ENCODE measurements at places on chromosomes 6 and 20. TPM values are rescaled to one million over a fixed set of nuclear protein-coding genes. Genes with fewer than 3 reads are reported as not detected.

Gene SPATA2
- 6.0 TPM for total RNA-seq

Gene LAMA2
- total RNA-seq = 244 TPM

- H3K27ac ChIP-seq = peak overlapping the region; percentile 95
- H3K27me3 ChIP-seq = no peaks in the 10 kb centered on the region
- peak overlapping the region; percentile 82 for H3K4me3 ChIP-seq
Measured at GRCh38 chr6:84762220-84763002, 2.0 kb downstream of the TBX18 start.

DNA sequence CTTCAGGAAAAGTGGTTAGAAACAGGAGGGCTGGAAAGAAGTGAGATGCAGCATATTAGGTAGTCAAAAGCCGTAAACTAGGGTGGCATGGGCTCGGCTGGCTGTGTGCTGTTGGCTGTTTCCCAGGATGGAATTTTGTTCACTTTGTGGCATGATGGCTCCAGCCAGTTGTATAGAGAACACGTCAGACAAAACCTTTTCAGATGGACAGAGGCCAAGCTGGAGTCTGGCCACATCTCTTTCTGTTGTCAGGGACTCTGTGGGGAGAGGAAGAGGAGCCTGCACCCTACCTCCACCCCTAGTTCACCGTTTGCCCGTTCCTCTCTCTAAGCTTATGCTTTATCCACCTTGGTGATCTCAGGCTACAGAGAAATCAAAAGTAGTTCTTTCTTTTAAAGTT lies 22.0 kb downstream of the C6orf89 start:
- H3K4me3 ChIP-seq = no peak overlapping the region
- peaks cover 50% of the 10 kb centered on the region for H3K36me3 ChIP-seq
- H3K4me1 ChIP-seq = peaks cover 10% of the 10 kb centered on the region
- H3K27ac ChIP-seq = peak overlapping the region; percentile 45
- no peaks in the 10 kb centered on the region for H3K27me3 ChIP-seq

- no peak for DNase-seq
- no peaks in the 10 kb centered on the region for H3K27me3 ChIP-seq
- H3K4me3 ChIP-seq = no peak overlapping the region
- H3K4me1 ChIP-seq = no peaks in the 10 kb centered on the region
Measured at GRCh38 chr6:158941246-158941645, 58.8 kb downstream of the RSPH3 start.

DNA sequence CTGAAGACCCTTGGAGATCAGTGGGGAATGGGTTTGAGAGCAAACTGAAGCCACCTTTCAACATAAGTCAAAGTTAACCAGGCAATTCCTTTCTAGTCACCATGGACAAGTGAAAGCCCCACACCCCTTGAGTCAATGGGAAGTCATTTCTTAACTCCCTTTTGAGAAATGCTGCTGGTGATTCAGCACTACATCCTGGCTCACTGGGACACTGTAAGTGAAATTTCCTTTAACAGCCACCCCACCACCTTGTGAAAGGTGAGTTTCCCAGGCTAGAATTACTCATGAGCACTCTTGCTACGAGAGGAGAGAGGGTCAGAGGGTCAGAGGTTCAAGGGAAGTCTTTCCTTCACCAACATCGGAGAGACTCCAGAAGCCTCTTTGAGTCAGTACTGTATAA lies 93.3 kb upstream of the MARCKS start:
- H3K4me1 ChIP-seq = no peaks in the 10 kb centered on the region
- no peaks in the 10 kb centered on the region for H3K36me3 ChIP-seq
- H3K27me3 ChIP-seq = no peaks in the 10 kb centered on the region
- DNase-seq = no peak
- no peak overlapping the region for H3K27ac ChIP-seq

DNA sequence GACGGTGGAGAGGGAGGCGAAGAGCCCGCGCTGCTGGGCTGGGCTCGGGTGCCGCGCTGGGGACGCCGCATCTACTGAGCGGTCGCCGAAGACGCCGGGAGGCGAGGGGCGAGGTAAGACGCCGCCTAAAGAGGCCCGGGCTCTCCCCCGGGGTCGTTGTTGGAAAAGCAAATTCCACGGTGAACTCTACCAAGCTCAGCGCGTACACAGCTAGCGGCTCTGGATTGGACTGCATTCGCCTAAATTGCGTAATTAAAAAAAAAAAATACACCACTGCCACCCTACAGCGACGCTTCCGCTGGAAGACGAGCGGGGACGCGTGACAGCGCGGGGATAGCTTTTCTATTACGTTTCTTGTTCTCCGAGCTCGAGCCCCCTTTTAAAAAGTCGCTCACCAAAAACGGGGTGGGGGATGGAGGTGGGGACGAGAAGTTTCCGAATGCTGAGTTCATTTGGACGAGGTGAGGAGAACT lies 92.0 kb upstream of the PRDM1 start:
- no peak for DNase-seq
- no peaks in the 10 kb centered on the region for H3K27me3 ChIP-seq
- peak overlapping the region; percentile 68 for H3K4me3 ChIP-seq
- H3K4me1 ChIP-seq = peaks cover 37% of the 10 kb centered on the region
- peak overlapping the region; percentile 10 for H3K27ac ChIP-seq

DNA sequence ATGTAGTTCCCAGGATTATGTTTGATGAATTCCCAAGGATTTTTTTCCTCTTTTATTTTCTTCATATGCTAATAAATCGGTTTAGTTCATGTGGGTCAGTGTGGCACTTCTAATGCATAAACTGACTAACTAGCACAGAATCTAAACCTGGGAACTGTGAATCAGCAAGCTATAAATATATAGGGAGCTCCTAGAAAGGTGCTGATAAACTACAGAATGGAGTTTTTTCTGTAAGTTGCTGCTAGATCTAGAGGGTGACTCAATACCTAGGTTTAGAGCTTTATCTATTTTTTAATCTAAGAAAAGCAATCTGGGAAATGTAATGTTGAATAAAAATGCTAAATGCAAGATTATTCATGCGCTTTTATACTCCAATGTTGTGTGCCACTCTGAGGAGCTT lies 118.8 kb upstream of the PTCHD4 start:
- H3K27ac ChIP-seq = no peak overlapping the region
- no peaks in the 10 kb centered on the region for H3K4me1 ChIP-seq
- H3K4me3 ChIP-seq = no peak overlapping the region
- H3K27me3 ChIP-seq = no peaks in the 10 kb centered on the region
- no peak for DNase-seq
- no peaks in the 10 kb centered on the region for H3K36me3 ChIP-seq

Gene DNAH8
- 0.22 TPM for total RNA-seq

- H3K36me3 ChIP-seq = no peaks in the 10 kb centered on the region
- H3K4me3 ChIP-seq = no peak overlapping the region
- no peaks in the 10 kb centered on the region for H3K27me3 ChIP-seq
- H3K27ac ChIP-seq = no peak overlapping the region
- DNase-seq = no peak
Measured at GRCh38 chr6:54935739-54936138, 89.2 kb downstream of the FAM83B start.

- H3K36me3 ChIP-seq = no peaks in the 10 kb centered on the region
- no peak overlapping the region for H3K27ac ChIP-seq
- no peak for DNase-seq
- no peak overlapping the region for H3K4me3 ChIP-seq
- no peaks in the 10 kb centered on the region for H3K4me1 ChIP-seq
Measured at GRCh38 chr6:12973386-12973785, 256.8 kb downstream of the PHACTR1 start.

DNA sequence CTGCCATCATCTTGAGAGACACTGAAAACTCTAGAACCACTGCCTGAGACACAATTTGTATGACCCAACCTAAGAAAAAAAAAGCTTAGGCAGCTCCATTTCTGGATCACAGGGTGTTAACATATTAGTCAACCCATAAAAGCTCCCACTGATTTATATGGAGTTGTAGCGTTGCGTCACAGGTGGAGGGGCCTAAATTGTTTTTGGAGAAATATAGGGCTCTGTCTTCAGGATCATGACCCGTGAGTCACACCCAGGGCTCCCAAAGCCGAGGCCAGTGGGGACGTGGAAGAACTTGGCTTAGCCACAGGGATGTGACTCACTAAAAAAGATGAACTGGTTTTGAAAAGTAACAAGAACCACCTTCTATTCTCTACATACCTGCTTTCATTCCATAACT lies 116.5 kb upstream of the BMP2 start:
- H3K27me3 ChIP-seq = no peaks in the 10 kb centered on the region
- peak; percentile 36 for DNase-seq
- no peaks in the 10 kb centered on the region for H3K4me1 ChIP-seq
- H3K27ac ChIP-seq = no peak overlapping the region
- H3K4me3 ChIP-seq = no peak overlapping the region
- H3K36me3 ChIP-seq = no peaks in the 10 kb centered on the region

- no peak overlapping the region for H3K27ac ChIP-seq
- no peaks in the 10 kb centered on the region for H3K27me3 ChIP-seq
- no peaks in the 10 kb centered on the region for H3K36me3 ChIP-seq
- H3K4me3 ChIP-seq = no peak overlapping the region
- DNase-seq = no peak
Measured at GRCh38 chr20:617934-618690, 8.0 kb upstream of the TCF15 start.

GRCh38 chr6:54646951-54647664 lies 199.5 kb upstream of the FAM83B start:
- no peaks in the 10 kb centered on the region for H3K36me3 ChIP-seq
- H3K4me1 ChIP-seq = peaks cover 22% of the 10 kb centered on the region
- no peak for DNase-seq
- H3K27me3 ChIP-seq = no peaks in the 10 kb centered on the region
- H3K4me3 ChIP-seq = no peak overlapping the region

DNA sequence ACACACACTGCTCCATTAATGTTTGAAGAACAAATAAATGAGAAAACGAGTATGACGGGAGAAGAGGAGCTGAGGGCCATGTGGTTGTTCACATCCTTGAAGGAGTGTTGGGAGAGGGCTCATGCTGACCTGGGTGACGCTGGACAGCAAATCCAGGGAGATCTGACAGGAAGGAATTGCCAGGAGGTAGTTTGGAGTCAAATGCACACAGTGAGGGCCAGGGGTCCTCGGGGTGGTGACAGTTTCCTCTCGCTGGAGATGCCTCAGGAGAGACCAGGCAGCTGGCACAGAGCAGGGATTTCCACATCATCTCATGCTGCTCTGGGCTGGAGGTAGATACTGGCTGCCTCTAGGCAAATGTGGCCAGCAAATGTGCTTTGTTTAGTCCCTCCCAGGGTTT lies 2.0 kb upstream of the TMEM181 start:
- no peak overlapping the region for H3K4me3 ChIP-seq
- H3K27me3 ChIP-seq = peaks cover 8% of the 10 kb centered on the region
- no peak for DNase-seq
- no peaks in the 10 kb centered on the region for H3K36me3 ChIP-seq
- peaks cover 10% of the 10 kb centered on the region for H3K4me1 ChIP-seq

Gene TMEM170B
- 7.9 TPM for total RNA-seq

DNA sequence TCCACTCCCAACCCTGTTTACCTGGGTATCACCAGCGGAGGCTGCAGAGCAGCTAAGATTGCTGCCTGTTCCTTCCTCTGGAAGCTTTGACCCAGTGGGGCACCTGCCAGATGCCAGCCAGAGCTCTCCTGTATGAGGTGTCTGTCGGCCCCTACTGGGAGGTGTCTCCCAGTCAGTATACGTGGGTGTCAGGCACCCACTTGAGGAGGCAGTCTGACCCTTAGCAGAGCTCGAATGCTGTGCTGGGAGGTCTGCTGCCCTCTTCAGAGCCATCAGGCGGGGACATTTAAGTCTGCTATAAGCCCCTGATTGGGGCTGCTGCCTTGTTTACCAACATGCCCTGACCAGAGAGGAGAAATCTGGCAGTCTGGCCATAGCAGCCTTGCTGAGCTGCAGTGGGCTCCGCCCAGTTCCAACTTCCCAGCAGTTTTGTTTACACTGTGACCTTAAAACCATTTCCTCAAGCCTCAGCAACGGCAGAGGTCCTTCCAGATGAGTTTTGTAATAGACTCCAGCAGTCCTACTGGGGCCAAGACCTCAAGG lies 2.8 kb downstream of the RAET1E start:
- H3K27me3 ChIP-seq = no peaks in the 10 kb centered on the region
- peak overlapping the region; percentile 89 for H3K27ac ChIP-seq
- peaks cover 20% of the 10 kb centered on the region for H3K4me1 ChIP-seq
- H3K4me3 ChIP-seq = no peak overlapping the region
- no peaks in the 10 kb centered on the region for H3K36me3 ChIP-seq

Gene PI3
- total RNA-seq = not detected

GRCh38 chr6:15491986-15492269 lies 170.9 kb downstream of the DTNBP1 start:
- no peak overlapping the region for H3K27ac ChIP-seq
- H3K4me3 ChIP-seq = no peak overlapping the region
- peaks cover 31% of the 10 kb centered on the region for H3K36me3 ChIP-seq
- H3K27me3 ChIP-seq = no peaks in the 10 kb centered on the region

DNA sequence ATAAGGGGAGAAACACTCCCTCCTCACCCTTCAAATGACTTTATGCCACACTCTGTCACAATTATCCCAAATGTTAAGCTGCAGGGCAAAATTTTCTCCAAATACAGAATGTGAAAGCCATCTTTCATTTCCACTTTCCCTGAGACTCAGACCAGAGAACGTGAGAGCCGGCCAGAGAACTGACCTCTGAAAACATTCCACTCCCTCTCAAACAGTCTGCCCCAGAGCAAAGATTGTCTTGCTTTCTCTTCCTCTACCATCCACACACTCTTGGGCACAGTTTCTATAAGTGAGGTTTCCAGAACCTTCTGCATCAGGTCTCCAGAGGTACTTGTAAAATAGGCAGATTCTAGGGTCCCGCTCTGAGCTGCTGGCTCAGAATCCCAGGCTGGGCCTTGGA lies 278.1 kb downstream of the FRK start:
- no peak for DNase-seq
- no peak overlapping the region for H3K4me3 ChIP-seq
- no peak overlapping the region for H3K27ac ChIP-seq
- H3K4me1 ChIP-seq = no peaks in the 10 kb centered on the region
- H3K27me3 ChIP-seq = no peaks in the 10 kb centered on the region

DNA sequence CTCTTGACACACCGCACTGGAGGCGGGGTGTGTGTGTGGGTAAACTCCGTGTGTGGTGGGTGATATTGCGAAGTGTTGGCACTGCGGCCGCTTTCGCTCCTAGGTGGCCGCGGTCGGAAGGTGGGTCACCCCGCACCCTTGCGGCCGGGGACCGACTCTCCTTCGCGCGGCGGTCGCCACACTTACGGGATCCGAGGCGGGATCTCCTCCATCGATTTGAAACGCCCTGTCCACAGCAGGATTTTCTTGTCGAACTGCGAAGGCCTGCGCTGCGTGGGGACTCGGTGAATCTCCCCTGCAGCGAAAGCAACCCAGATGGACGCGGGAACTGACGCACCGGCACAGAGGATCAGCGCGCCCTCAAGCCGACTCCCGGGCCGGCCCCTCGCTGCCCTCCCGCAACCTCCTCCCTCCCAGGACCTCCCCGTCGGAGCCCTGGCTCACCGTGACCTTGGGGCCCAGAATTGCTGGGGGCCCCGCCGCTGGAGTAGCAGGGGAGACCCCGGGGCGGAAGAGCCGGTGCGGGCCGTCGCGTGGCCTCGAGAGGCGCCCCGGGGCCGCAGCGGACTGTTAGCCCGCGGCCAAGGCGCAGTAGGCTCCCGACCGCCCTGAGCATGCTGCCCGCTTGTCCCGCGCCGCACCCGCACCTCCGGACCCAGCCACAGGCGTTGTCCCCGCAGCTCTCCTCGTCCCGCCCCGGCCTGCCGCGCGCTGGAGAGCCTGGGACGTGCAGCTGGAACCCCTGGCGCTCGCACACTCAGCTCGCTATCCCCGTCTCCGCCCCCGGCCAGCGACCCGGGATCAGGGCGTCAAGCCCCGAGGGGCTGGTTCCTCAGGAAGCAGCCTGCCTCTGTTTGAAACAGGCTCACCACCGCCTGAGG lies at the start of gene FAM162B:
FAM162B (minus strand) TSS at position 759 of the 881 bp plus-strand sequence; CDS start at position 616, 143 bp downstream.
- peaks cover 22% of the 10 kb centered on the region for H3K27me3 ChIP-seq
- H3K4me1 ChIP-seq = no peaks in the 10 kb centered on the region
- no peaks in the 10 kb centered on the region for H3K36me3 ChIP-seq
- peak; percentile 42 for DNase-seq
- H3K27ac ChIP-seq = no peak within 1 kb of the TSS

GRCh38 chr20:3815703-3816315 lies 4.5 kb upstream of the AP5S1 start:
- H3K36me3 ChIP-seq = no peaks in the 10 kb centered on the region
- no peak overlapping the region for H3K4me3 ChIP-seq
- H3K27ac ChIP-seq = no peak overlapping the region
- H3K4me1 ChIP-seq = peaks cover 3% of the 10 kb centered on the region
- no peak for DNase-seq
- no peaks in the 10 kb centered on the region for H3K27me3 ChIP-seq

Measured in tibial nerve (tissue), 4 donors.